ENCODE measurements at places on chromosomes 11 and 22.
A peak's percentile ranks its signal among the peaks of the same experiment; 100 is the strongest.

DNA sequence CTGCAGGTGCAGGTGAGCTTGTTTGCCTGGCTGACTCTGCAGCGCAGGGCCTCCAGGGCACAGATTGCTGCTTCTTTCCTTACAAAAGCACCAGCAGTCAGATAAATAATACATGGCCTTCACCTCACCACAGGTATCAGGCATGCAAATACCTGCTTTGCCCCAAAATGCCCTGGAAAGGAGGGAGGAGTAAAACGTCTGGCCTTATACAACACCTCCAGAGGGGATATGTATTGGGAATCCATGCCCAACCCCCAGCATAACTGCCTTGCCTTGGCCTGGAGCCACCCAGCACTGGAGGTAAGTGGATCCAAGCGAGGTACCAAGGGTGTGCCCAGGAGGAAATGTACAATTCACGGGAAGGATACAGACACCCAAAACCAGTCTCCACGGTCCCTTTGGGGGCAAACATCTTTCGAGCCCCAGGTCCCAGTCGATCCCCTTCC, 860 bp downstream of the TMEM184B start:
- no peak for DNase-seq

GRCh38 chr11:31150841-31151240, 218.7 kb downstream of the DCDC1 start:
- no peak for DNase-seq

GRCh38 chr11:117881217-117881616, 4.8 kb upstream of the FXYD6 start:
- no peak for DNase-seq

DNA sequence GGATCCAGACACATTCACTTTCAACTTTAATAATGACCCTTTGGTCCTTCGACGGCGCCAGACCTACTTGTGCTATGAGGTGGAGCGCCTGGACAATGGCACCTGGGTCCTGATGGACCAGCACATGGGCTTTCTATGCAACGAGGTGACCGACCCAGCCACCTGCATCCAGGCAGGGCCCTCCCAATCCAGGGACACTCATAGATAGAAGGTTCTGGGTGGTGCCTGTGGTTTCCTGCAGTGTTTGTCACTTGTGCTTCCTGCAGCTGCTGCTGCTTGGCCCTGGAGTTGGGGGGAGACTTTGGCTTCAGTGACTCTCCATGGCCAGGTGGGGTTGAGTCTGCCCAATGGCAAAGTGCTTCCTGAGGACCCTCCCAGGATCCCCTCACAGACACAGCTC, 7.3 kb downstream of the APOBEC3B start:
- peak; percentile 18 for DNase-seq

DNA sequence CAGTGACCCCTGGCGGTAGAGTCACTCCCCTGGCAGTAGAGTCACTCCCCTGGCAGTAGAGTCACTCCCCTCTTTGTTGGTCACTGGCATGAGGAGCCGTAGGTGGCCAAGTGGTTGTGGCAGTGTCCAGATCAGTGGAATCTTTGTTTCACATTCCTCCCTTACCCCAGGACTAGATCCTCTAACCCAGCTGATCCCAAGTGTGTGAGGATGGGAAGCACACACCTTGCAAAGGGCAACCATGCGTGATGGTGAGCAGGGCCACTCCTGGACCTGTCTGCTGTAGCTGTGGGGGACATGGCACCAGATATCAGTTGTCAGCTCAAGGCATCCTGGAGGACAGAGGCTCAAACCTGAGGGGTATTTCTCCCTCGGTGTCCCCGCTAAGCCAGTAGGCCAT, 37.8 kb downstream of the OSBP2 start:
- no peak for DNase-seq

DNA sequence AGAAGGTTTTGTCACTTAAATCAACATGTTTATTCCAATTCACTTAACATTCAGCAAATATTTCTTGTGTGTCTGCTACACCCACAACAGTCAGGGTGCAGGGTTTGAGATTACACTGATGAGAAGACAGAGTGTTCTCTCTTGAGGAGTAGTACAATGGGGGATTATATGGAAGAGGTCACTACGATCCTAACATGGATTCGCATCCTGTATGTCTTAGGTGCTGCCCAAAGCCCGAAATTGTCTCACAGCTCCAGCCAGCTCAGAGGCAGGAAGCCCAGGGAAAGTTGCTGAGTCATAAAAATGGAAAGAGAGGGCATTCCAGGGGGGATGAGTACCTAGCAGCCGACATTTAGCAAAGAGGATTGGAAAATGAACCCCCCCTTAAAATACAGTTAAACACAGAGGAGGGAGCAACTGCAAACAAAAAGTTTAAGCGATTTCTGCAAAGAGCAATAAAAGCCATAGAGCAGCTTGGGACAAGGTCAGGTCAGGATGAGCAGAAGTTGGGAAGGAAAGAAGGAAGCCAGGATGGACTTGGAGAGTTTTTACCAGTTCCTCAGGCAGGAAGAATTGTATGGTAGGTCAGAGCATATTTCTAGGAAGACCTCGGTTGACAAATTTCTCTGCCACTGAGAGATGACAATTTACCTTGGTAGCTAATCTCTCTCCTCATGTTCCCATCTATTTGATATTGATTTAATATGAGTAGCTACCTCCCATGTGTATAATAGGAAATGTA, 49.5 kb downstream of the IGLL5 start:
- DNase-seq = no peak

DNA sequence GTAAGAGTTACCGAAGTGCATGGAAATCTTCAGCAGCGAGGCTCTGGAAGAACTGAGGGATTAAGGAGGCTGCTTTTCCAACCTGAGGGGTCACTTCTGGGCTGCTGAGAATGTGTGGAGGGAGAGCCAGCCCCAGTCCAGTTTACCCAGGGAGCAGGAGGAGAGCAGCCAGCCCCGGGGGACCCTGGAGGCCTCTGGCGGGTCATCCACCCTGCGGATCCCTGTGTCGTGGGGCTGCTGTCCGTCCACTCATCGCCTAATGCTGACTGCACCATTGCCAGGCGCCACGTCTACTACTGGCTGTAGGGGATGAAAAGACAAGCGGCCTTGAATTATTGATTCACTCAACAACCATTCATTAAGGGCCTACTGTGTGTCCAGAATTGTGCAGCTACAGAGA, 228.7 kb upstream of the TBCEL start:
- no peak for DNase-seq

GRCh38 chr22:44697423-44698141, 4.4 kb upstream of the PRR5 start:
- peak; percentile 74 for DNase-seq

DNA sequence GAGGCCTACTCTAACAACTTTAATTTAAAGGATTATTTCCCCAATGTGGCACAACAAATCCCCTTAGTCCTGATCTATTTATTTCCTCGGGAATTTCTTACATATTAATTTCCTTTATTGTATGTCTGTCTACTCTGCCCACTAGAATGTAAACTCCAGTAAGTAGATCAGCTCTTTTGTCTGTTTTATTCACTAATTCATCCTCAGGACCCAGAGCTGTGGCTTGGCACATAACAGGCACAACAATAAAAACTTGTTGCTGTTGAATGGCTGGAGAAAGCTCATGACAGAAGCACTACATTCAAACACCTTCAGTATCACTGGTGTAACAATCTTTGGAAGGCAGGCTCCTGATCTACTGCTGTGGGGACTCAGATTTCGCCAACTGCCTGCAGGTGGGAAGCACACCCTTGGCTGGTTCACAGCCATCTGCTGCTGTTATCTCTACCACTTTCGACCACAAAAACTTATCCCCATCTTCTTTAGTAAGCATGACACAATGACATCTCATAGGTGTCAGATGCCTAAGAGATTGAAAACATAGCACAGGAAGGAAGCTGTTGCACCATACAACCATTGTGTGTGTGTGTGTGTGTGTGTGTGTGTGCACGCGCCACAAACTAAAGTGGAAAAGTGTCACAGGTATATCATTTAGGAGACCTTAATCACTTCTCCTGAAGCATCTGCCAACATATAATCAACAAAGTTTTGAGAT, 11.9 kb downstream of the HIRA start:
- peak; percentile 11 for DNase-seq

- no peak for DNase-seq
Observed at GRCh38 chr11:67120881-67121710, 2.0 kb downstream of the KDM2A start.

- DNase-seq = no peak
Observed at GRCh38 chr22:23110922-23111527, 30.8 kb downstream of the RSPH14 start.

- DNase-seq = no peak
Observed at GRCh38 chr11:63872800-63873197, 33.9 kb downstream of the MARK2 start.

- no peak for DNase-seq
Observed at GRCh38 chr11:62715150-62716130, 8.0 kb downstream of the GNG3 start.

DNA sequence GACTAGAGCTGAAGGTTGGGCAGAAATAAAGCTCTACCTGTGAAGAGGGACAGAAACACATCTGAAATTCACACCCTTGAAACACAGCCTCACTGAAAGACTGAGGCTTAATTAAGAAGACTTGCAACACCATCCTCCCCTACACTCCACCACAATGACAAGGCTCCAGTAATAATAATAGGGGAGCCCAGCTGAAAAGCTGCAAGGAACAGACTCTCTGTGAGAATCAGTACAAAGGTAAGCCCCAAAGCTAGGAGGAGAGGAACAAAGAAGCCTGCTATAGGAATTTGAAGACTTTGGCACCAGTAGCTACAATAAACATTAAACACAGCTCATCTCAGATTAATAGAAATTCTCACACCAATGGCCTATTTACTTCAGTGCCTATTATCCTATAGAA, 176.9 kb downstream of the FAT3 start:
- no peak for DNase-seq

- DNase-seq = no peak
Observed at GRCh38 chr22:38383417-38383816, 66.2 kb upstream of the CSNK1E start.

GRCh38 chr22:46911346-46911745, 148.9 kb downstream of the TBC1D22A start:
- no peak for DNase-seq

GRCh38 chr11:57196596-57196995, 14.8 kb downstream of the LRRC55 start:
- no peak for DNase-seq

GRCh38 chr11:1759151-1759850, 4.4 kb downstream of the CTSD start:
- no peak for DNase-seq

GRCh38 chr22:26516503-26516902, 4.2 kb upstream of the TFIP11 start:
- DNase-seq = no peak

- DNase-seq = no peak
Observed at GRCh38 chr11:84855508-84856245, 771.5 kb downstream of the DLG2 start.

GRCh38 chr11:1208394-1209261, 14.2 kb upstream of the MUC5B start:
- DNase-seq = no peak

DNA sequence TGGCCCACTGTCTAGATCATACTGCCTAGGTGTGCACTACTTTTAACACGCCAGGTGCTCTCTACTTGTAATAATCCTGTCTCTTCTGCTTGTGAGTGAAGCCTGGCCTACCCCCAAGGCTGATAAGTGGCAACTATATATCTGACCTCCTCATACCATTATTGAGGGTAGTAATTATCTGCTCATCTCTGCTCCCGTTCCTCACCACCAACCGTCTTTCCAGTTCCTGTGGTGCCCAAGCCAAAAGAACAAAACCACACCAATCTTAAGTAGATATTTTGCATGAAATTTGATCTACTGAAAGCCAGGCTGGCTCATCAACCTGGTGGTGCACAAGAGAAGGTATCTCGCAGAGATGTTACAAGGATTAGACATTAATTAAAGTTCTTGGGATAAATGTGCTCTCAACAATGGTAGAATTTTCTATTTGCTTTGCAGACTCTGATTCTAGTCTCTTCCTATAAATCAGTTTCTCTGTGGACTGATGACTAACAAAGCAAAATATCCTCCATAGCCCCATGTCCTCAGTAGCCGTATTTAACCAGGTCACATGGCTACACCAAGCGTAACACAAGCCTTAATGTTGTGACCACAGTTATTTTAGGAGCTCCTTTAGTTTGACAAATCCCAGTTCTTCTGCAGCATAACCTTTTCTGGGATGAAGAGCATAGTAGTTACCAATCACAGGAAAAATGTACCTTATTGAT, 267.2 kb downstream of the NTM start:
- no peak for DNase-seq

- no peak for DNase-seq
Observed at GRCh38 chr11:721247-721740, 15.3 kb downstream of the EPS8L2 start.

DNA sequence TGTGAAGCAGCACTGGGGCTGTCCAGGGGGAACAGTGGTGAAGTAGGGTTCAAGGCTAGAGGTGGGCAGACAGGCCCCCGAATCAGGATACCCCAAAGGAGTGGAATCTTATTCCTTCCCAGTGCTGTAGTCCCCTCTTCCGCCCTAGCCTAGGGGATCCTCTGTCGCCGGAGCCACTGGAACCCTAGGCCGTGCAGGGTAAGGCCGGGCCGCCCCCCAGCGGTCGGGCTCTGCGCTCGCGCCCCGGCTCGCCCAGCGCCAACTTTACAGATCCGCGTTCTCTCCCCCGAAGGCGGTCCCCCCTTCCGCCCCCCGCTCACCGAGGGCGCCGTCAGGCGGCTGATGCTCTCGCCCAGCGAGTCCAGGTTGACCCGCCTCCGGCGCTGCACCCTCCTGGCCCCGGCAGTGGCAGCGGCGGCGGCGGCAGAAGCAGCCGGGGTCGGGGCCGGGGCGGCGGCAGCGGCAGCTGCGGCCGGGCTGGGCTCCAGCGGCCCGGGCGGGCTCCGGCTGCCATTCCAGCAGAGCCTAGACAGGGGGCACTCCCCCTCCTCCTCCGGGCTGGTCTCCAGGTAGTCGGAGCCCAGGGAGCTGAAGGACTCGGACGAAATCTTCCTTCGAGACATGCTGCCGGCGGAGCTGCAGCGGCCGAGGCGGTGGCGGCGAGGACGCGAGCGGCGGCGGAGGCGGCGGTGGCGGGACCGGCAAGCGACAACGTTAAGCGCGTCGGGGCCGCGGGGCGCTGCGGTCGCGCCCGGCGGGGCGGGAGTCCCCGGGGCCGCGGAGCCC, 650 bp downstream of the GUCY1A2 start:
- no peak for DNase-seq

DNA sequence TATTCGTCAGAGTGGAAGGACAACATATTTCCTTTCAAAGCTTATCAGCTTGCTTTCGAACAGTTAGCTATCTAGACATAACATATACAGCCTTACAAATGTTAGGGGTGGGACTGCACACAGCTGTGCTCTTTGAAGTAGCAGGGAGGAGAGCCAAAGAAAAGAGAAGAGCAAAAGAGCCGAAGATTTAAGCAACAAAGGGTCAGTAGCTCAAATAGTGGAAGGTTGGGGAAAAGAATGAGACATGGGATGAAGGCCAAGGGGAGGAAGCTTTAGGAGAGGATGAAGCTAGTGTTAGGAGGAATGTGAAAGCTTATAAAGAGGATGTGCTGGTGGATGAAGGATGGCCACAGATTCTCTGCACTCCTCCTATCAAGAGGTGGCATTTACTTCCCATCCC, 31.8 kb upstream of the IGSF22 start:
- no peak for DNase-seq

GRCh38 chr11:66850235-66850587, 6.7 kb upstream of the LRFN4 start:
- DNase-seq = no peak
